Peyer's patch (tissue), 4 donors: ENCODE measurements at places on chromosomes 12 and 14. TPM values are rescaled to one million over a fixed set of nuclear protein-coding genes. Genes with fewer than 3 reads are reported as not detected.

The CLEC7A gene
- total RNA-seq, result 3.6 TPM

The SLC17A8 gene
- total RNA-seq, result 61.9 TPM

The PRKD1 gene
- total RNA-seq, result 5.0 TPM

The TAS2R8 gene
- not detected for total RNA-seq

The SEL1L gene
- 47.9 TPM for total RNA-seq

The ERP27 gene
- not detected for total RNA-seq

The KIF26A gene
- 5.8 TPM for total RNA-seq

The USP44 gene
- total RNA-seq, result 2.9 TPM

The CYP27B1 gene
- total RNA-seq, result not detected

The MSRB3 gene
- total RNA-seq, result 11.1 TPM

The APOF gene
- not detected for total RNA-seq

The CLEC4D gene
- not detected for total RNA-seq

The NANOG gene
- total RNA-seq, result not detected

The NKX2-1 gene
- total RNA-seq, result not detected
